Dermis microvascular lymphatic vessel endothelial cell (primary cell): ENCODE measurements at places on chromosomes 3 and 15. TPM values are rescaled to one million over a fixed set of nuclear protein-coding genes. Genes with fewer than 3 reads are reported as not detected.

DNA sequence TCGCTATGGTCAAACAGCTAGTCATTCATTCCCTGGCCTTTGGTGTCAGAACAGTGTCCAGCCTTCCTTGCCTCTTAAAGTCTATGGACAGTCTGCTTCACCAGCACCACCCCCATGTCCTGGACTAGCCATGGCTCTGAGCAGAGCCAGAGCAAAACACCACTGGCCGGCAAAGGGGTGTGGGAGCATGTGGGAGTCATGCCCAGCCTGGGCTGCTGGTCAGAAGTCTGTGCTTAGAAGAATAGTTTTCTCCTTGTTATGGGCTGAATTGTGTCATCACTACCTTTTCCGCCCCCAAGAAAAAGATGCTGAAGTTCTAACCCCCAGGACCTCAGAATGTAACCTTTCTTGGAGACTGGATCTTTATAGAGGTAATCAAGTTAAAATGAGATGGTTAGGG, 132.9 kb upstream of the LPP start:
- no peak for DNase-seq

- DNase-seq, result peak; percentile 55
These were observed 26.8 kb upstream of the SEMA4B start for GRCh38 chr15:90174140-90174875.

- no peak for DNase-seq
These were observed 167.1 kb downstream of the NFKBIZ start for GRCh38 chr3:102016417-102016816.

DNA sequence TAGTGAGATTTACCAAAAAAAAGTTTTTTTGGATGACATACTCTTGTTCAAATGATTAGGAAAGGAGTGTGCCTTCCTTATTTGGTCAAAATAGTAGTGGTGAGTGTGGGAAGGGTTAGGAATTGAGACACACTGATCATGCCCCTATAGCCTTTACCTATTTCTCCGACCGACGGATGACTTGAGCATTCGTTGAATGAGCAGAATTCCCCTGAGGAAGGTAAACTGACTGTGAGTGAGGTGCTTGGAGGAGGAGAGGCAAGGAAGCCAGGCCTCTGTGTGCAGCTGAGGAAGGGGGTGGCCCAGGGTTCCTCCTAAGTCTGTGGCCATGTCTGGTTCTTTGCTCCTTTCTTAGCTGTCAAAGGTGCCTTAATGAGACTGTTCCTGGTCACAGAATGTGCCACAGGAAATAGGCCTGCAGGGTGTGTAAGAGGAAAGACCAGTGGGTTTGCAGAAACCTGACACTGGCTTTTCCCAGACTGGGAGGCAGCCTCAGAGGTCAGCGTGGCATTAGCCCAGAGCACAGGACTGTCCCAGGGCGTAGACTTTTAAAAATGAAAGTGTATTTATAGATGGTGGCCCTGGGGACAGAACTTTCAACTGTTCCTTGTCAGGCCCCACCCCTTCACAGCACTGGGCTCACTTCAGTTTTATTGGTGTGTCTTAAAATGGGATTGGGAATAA, 307.7 kb upstream of the C2CD4B start:
- DNase-seq, result no peak

DNA sequence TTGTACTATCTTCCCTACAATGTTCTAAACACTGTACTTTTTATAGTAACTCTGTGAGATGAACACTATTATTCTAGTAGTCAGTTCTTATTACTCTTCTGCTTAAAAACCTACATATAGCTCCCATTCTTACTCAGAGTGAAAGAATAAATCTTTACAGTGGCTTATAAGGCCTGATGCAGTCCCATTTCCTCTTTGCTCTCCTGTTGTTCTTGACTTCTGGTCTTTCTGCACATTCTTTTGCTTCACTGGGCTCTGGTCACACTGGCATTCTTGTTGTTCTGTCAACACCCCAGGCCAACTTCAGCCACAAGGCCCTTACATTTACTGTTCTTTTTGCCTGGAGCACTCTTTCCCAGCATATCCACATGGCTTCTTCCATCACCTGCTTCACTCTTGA, 58.2 kb upstream of the TP63 start:
- no peak for DNase-seq

DNA sequence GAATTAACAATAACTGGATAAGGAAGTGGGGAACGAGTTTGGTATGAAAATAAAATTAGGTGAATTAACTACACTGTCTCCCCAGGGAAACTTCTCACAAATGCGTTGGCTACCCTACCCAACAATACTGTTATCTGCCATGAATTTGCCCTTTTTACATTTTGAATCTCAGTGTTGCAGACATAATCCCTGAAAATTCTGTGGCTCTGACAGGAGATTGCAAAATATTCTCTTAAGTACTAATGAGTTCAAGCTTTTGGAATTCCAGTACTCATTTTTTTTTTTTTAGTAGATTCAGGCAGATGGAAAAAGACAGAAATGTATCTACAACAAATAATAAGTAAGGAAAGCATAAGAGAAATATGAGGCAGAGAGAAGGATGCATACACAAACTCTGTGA, 332.6 kb downstream of the LSAMP start:
- DNase-seq, result no peak

- DNase-seq, result peak; percentile 69
These were observed 188.7 kb upstream of the LINGO1 start for GRCh38 chr15:77821188-77821958.

DNA sequence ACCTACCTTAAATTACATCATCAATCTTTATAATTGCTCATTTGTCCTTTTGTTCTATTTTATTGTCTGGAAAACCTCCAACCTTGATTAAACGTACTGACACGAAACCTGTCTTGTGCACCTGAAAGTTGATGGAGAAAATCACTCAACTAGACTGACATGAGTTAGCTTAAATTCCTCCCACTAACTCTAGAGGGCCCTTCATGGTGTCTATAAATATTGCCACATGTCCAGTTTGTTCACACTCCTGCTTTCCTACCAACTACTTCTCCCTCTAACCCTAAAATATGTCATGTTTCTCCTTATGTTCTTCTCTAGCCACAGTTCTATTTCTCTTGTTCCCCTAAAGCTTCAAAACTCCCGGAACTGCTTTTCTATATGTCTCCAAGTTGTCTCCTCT, 59.8 kb upstream of the SGO1 start:
- no peak for DNase-seq

Gene GNAT1
- total RNA-seq, result under 0.01 TPM in 1 of 2 replicates, not detected in the other

DNA sequence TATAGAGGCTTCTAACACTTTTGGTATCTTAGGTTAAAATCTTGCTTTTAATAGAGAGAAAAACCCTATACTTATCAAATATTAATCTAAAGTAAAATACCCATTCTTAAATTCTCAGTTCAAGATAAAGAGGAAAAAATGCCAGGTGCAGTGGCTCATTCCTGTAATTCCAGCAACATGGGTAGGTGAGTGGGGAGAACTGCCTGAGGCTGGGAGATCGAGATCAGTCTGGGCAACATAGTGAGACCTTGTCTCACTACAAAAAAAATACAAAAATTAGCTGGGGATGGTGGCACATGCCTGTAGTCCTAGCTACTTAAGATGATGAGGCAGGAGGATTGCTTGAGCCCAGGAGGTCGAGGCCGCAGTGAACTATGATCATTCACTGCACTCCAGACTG, 135.8 kb downstream of the CLASP2 start:
- no peak for DNase-seq

Gene PRTG
- total RNA-seq, result 1.0 and 1.2 TPM in 2 replicates

- no peak for DNase-seq
These were observed 258.9 kb downstream of the ABHD5 start for GRCh38 chr3:43949594-43949993.
